ENCODE measurements at places on chromosomes 13 and 19.

DNA sequence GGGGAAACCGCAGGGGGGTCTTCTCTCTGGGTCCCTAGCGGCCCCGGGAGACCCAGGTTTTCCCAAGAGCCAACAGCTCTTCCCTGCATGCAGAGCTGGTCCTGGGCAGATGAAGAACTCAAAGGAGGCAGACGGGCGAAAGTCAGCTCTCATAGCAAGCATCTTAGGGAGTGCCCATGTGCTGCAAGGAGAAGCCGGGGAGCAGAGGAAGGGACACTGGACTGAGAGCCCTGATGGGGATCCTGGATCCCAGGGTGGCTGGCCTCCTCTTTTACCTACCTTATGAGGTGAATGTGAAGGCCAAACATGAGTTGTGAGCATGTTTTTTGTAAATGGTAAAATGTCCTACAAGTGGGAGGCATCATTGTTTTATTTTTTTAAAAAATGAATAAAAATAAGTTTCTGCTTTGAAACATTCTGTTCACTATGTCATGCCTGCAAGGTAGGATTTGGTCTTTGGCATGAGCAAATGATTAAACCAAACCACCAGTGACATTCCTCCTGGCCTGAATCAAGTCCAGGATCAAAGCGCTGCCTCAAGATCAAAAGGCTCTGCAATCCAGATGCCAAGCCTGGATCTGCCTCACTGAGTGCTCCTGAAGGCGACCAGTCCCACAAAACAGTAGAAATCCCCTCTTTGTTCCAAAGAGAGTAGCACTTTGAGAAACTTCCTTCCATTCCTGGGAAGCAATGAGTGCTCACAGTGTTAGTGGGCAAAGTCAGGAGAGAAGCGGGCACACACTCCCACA is 92.2 kb upstream of the SERP2 start:
- no peak for DNase-seq

DNA sequence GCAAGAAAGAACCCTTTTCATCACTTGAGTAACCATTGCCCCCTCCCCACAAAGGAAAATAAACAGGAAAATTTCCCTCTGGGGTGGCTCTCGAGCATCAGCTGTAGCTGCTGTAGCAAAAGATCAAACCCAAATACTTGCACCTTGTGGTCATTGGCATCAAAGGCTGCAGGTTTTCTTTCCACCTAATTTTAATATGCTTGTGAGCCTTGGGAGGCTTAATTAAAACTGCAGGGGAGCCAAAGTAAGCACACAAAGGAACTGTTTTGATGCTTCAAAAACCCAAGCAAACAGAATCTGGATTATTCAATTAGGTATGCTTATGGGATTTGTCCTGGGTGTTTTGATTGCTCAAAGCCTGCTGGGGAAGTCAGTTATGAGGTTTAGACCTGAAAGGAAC is 119.5 kb downstream of the SHISA2 start:
- no peak for DNase-seq

GRCh38 chr19:31068268-31068667 is 281.0 kb downstream of the TSHZ3 start:
- no peak for DNase-seq

DNA sequence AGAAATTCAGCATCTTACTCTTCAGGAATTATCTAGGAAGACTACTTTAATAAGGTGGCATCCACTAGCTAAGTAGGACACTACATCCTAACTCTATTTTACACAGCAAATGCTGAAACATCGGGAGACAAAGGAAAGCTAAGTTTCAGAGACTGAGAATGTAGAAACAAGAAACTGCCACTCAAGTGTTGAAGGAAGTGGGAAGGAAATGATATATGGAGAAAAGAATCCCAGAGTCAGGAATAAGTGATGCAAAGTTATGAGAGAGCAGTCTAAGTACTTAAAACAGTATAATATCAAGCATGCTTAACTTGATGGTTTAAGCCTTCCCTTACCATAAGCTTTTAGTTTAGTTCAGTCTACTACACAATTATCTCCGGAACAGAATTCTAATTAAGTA is 52.4 kb downstream of the RBM26 start:
- no peak for DNase-seq

- no peak for DNase-seq
Observed at GRCh38 chr19:1817553-1818179, 5.6 kb upstream of the ATP8B3 start.

DNA sequence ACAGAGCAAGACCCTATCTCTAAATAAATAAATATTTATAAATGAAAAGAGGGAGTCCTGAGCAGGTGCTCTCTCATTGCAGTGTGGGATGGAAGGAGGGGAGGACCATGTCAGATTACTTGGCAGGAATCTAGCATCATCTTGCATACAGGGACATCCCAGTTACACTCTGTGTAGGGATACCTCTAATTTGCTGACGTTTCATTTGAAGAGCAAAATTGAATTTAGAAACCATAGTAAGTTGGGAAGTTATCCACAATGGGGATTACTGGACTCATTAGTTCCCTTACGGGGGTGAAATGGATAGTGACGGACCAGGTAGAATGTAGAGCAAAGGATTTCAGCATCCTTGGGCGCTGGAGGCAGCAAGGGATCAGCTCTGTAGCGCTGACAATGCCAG is 52.1 kb downstream of the ARHGEF18 start:
- no peak for DNase-seq

DNA sequence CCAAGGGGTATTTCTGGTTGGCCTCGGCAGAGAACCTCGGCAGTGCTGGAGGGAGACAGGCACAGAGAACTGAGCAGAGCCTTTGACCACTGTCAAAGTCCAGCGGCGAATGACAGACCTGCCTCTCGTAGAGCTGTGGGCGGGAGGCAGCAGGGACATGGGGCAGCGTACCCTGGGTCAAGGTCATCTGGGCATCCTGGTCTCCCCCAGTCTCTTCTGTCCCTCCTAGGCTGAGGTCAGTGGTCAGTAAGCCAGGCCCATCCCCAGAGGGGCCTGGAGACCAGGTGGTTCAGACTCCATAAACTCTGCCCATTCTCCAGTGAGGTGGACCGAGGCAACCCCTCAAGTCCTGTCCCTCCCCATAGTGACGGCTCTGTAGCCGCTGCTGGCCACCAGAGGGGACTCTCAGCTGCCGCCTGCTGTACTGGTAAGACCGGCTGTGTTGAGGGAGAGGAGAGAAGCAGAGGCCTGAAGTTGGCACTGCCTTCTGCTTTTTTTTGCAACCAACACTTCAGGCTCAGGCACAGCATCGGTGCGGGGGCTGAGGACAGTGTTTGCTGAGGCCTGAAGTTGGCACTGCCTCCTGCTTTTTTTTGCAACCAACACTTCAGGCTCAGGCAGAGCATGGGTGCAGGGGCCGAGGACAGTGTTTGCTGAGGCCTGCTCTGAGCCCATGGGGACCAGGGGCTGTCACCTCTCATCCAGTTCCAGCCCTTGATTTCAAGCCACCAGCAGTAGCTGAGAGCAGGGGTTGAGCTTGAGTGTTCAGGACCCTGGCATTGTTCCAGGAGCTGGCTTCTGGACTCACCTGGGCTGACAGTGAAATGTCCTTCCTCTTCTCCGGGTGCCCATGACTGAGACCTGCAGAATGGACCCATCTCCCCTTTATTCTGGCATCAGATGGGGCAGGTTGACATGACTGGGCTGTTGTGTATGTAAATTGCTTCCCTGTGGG is at the start of gene PGLYRP2:
PGLYRP2 (minus strand) TSS at position 111 of the 955 bp plus-strand sequence. CDS start 130 bp downstream, outside the sequence.
- DNase-seq = no peak

GRCh38 chr13:26785838-26786630 is 25.4 kb upstream of the GPR12 start:
- DNase-seq = peak; percentile 8

DNA sequence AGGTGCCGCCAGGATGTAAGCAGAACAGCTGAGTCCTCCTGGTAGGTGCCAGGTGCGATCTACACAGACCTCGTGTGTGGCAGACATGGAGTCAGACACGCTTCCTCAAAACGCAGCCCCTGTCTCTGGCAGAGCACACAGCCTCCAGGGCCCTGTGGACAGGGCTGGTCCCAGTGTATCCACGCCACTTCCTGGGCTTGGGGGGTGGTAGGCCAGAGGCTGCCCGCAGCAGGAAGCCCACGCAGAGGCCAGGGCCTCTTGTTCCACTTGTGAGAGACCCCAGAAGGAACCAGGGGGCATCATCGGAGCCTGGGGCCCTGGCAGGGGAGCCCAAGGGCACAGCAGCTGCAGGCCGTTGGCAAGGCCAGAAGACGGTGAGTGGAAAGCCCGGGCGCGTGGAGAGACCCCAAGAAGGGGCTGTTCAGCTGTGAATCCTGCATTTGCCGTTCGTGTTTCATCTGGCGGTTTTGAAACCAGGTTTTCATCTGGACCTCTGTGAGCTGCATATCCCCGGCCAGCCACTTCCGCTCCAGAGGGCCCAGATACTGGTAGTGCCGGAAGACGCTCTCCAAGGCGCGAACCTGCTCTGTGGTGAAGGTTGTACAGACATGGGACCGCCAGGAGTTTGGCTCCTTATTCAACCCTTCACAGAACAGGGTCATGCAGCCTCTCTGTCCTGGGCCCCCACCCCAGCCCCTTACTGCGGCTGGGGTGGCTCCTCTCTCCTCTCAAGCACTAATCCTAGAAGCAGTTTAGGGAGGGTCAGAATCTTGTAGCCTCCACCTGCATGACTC is 25.1 kb upstream of the SLITRK1 start:
- no peak for DNase-seq

- no peak for DNase-seq
Observed at GRCh38 chr19:35663981-35664380, 2.3 kb upstream of the UPK1A start.

DNA sequence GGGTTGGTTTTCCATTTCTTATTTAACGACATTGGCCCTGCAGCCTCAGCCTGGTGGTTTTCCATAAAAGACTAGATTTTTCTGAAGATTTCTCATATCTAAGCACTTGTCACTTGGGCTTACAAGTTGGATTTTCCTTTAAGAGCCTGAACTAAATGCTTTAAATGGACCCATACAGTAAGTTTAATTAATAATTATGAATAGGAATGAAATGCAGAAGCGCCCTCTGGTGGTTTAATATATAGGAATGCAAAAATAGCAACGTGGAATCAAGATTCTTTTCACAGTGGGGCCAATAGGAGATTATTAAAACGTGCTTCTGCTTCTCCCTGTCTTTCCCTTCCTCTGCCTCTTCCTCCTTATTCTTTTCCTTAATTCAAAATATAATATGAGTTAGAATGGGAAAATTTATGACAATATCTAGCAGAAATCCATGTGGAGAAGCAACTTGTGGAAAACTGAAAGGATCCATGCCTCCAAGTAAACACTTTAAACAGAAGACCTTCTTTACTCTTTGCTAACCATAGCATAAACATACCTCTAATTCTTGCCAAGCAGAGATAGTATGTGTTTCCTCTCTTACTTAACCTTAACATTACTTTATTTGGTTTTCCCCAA is 324.0 kb downstream of the GPC5 start:
- no peak for DNase-seq

GRCh38 chr13:44470638-44471562 is 97.3 kb downstream of the SERP2 start:
- no peak for DNase-seq

DNA sequence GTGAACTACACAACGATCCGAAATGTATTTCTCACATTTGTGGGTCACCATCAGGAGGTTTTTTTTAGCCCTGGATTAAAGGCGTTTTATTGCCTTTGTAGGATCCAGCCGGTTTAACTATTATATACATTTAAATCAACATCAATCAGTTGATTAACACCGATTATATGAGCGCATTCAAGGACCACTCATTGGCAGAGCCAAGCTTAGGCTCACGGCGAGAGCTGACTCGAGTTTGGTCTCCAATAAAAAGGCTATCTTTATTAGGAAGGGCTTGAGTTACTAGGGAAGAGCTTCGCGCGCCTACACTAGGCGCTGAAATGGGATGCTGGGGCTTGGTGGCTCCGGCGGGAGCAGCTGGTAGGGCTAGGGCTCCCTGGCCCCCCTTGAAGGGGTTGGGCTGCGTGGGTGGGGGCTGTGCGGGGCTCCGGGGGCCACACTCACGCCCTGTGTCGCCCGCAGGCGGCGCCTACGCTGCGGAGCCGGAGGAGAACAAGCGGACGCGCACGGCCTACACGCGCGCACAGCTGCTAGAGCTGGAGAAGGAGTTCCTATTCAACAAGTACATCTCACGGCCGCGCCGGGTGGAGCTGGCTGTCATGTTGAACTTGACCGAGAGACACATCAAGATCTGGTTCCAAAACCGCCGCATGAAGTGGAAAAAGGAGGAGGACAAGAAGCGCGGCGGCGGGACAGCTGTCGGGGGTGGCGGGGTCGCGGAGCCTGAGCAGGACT is 4.2 kb downstream of the PDX1 start:
- DNase-seq = no peak

- no peak for DNase-seq
Observed at GRCh38 chr19:17325881-17326594, 8.6 kb downstream of the ANO8 start.

- no peak for DNase-seq
Observed at GRCh38 chr13:60509601-60510386, 112.8 kb downstream of the TDRD3 start.

GRCh38 chr13:49791711-49792549 is 552 bp downstream of the KPNA3 start:
- DNase-seq = peak; percentile 31

- DNase-seq = no peak
Observed at GRCh38 chr13:73307481-73307880, 248.7 kb downstream of the KLF5 start.
